ENCODE measurements at places on chromosomes 6 and 20. TPM values are rescaled to one million over a fixed set of nuclear protein-coding genes. Genes with fewer than 3 reads are reported as not detected.

The ISM1 gene
- 7.6 TPM for total RNA-seq

The NR2E1 gene
- not detected for total RNA-seq

The GCLC gene
- 29.6 TPM for total RNA-seq

The ZFAND3 gene
- 45.7 TPM for total RNA-seq

The HLA-DQB1 gene
- total RNA-seq = not detected

The SGK1 gene
- total RNA-seq = 59.6 TPM

The FAM217B gene
- 11.5 TPM for total RNA-seq

The CST9 gene
- total RNA-seq = not detected

The SIRT5 gene
- 14.8 TPM for total RNA-seq

The HAO1 gene
- not detected for total RNA-seq

The NKX2-2 gene
- total RNA-seq = 0.21 TPM

The SYTL3 gene
- total RNA-seq = 9.9 TPM

The SLC26A8 gene
- not detected for total RNA-seq

The SLC44A4 gene
- total RNA-seq = 1.7 TPM

The RSPH4A gene
- 0.62 TPM for total RNA-seq

The CCN2 gene
- total RNA-seq = 57.3 TPM

The ABHD16B gene
- total RNA-seq = not detected

The MATN4 gene
- total RNA-seq = 1.1 TPM

The APOBEC2 gene
- 552 TPM for total RNA-seq

The CD24 gene
- total RNA-seq = 122 TPM

The PARD6B gene
- total RNA-seq = 3.2 TPM

The OR2H1 gene
- total RNA-seq = not detected

The NAPB gene
- 23.7 TPM for total RNA-seq

The DYNLT2 gene
- 5.7 TPM for total RNA-seq

The HSP90AB1 gene
- total RNA-seq = 631 TPM

The CRISP3 gene
- 100 TPM for total RNA-seq

The SPAG4 gene
- total RNA-seq = not detected

The CYP21A2 gene
- total RNA-seq = 1.0 TPM

The TUBB2B gene
- total RNA-seq = 87.5 TPM

The LY6G6F gene
- total RNA-seq = 0.82 TPM

The CALHM4 gene
- not detected for total RNA-seq

The DDR1 gene
- total RNA-seq = 73.2 TPM

The USP49 gene
- total RNA-seq = 4.1 TPM

The POU3F2 gene
- total RNA-seq = 0.41 TPM

The SLCO4A1 gene
- total RNA-seq = 4.1 TPM

The TNF gene
- not detected for total RNA-seq
